ENCODE measurements at places on chromosomes 6 and 20.

DNA sequence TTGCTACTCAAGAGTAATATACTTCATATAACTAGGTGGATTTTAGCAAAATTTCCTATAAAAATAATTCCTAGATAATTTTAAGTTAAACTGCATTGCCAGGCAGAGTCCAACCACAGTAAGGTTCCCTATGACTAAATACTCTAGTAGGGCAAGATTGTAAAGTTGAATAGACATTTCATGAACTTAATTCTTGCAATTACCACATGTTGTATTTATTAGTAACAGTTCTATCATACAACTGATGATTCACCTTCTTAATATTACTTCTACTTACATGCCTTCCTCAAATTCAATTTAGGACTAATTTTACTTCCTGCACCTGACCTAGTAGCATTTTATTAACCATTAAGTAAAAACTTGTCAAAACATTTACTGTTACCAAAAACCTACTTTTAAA lies 266.7 kb upstream of the THEMIS start:
- DNase-seq: no peak

DNA sequence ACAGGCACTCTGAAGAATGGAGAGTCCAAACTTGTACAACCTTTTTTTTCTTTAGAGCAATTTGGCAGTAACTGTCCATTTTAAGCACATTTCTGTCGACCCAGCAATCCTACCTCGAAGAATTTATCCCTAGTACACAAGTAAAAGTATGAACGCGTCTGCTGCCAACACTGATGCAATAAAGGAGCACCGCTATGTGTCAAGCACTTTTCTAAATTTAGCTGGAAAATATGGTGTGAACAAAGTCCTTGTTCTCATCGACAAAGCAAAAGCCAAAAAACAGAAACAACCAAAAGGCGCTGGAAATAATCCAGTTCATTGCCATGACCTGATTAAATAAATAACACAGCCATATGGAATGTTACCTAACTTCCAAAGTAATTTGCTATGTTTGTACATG lies 1.1 kb downstream of the DPM1 start:
- DNase-seq: no peak

- no peak for DNase-seq
Measured at GRCh38 chr6:93088621-93089501, 330.5 kb downstream of the EPHA7 start.

DNA sequence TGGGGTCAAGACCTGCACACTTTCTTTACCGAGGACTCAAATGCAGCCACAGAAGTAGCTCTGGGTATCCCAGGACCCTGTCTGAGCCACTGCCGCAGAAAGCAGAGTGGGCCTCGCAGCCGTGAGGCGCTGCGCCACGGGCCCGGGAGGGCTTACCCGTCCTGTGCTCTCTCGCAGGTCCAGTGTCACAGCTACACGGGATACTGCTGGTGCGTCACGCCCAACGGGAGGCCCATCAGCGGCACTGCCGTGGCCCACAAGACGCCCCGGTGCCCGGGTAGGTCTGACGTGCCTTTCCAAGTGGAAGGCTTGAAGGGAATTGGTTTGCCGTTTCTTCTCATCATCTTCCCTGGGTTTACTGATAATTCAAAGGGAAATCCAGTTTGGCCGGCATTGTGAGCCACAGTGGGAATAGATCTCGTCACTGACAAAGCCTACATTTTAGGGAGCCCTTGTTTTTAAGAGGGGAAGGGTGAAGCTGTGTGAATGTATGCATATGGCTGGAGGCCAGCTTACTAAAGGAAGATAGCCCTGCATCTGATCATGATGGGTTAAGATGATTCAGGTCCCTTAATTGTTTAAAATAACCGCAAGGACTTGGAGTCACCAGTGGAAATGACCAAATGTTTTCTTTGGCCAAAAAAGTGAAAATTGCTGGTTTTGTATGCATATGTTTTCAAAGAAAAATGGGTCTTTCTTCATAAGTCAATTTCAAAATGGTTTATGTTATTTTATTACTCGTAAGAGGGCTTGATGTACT lies 86.6 kb downstream of the SMOC2 start:
- no peak for DNase-seq

GRCh38 chr20:4484379-4484997 lies 237.2 kb upstream of the PRND start:
- DNase-seq: no peak

- DNase-seq: peak; percentile 72
Measured at GRCh38 chr20:37511610-37512275, 9.3 kb upstream of the NNAT start.

DNA sequence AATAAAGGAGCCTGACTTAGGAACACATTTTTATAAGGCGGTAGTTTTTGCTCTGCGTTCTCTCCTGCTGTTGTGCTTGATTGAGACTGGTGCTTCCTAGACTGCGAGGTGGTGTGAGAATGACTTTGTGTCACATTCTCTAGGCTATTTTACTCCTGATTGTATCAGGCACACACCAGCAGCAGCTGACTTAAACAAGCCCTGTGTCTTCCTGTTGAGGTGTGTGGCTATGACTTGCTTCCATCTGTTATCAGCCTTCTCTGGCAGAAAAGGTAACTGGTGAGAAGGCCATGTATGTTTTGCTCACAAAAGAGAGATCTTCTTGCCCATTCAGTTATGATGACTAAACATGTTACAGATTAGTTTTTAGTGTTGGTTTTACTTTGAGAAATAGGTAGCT lies 43.4 kb downstream of the CLVS2 start:
- DNase-seq: no peak

DNA sequence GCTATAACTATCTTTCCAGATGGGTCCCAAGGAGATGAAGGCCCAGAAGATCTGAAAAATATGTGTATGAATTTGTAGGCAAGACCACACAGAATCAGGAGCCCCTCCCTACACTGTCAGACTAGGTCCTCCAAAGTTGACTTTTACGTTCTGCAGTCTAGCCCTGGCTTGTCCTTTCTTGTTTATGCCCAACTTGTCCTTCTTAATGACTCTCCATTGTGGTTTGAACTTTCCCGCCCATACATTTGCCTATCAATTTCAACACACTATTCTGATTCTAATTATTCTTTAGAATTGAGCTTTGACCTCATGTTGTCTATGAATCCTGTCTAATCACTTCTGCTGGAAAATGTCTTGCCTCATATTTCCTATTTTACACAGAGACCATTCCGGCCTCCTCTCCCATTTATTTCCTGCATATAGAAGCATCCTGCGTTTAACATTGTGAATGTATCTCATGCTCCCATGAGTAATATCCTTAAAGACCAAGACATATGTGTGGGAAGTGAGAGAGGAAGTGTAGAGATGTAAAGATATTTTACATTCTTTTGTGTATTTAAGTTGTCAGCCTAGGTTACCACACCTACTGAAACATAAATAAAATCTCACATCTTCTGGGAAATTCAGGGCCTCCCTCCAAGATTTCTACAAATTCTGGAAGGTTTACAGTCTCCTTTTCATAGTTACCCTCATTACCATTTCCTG lies 348.3 kb downstream of the BCKDHB start:
- DNase-seq: no peak

DNA sequence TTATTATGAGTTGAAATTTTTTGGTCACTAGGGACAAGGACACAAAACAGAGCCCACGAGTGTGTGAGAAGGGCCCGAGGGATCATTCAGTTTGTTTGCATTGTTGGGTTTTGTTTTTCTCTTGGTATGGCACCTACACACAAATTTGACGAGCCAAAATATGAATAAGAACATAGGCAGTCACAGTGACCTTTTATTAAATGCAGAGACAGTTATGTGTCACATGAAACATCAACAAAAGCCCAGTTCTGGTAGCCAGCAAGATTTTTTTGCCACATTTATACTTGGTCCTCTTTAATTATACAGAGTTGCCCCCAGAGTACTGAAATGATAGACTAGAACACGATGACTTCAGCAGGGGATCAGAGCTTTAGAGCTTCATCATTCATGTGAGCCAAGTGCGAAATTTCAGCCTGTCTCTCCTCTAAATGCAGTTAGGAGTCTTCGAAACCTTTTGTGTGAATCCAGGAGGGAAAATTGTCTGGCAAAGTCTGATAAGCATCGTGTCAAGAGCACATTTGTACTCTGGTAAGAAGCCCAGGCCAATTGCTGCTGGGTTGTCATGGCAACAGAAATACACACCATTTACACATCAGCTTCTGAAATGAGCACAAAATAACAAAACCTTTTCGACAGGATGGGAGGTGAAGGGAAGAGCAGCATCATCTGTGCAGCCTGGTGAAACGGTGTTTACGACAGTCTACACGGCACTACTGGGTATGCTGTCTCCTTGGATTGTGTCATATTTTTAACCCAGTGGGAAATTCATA lies 79.2 kb upstream of the RIPOR2 start:
- no peak for DNase-seq

Data from hepatic stellate cell (primary cell).